ENCODE measurements at places on chromosomes 3 and 15.
A peak's percentile ranks its signal among the peaks of the same experiment; 100 is the strongest.

DNA sequence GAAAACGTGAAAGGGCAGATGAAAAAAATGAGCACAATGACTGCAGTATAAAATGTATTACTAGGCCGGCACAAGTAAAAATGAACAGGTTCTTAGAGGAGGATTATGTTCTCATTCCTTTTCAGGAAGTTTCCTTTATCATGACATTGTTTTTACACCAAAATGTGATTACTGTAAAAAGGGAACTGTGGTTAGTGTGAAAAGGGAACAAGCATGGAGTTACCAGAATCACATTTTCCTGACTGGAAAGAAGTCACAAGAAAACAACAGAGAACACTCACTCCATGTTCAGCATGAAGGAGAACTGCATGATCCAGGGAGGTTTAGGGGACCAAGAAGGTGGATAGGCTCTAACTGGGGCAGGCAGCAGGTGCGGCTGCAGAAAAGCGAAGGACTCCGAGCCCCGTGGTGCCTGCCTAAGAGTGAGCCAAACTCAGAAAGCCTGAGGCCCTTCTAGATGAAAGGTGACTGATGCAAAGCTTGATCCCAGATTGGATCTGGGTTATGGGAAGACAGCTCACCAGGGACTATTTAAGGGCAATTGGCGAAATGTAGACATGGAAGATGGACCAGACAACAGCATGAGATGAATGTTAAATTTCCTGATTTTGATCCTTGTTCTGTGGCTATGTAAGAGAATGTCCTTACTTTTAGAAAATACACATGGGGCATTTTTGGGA lies 77.3 kb downstream of the CCR1 start:
- no peak for DNase-seq

DNA sequence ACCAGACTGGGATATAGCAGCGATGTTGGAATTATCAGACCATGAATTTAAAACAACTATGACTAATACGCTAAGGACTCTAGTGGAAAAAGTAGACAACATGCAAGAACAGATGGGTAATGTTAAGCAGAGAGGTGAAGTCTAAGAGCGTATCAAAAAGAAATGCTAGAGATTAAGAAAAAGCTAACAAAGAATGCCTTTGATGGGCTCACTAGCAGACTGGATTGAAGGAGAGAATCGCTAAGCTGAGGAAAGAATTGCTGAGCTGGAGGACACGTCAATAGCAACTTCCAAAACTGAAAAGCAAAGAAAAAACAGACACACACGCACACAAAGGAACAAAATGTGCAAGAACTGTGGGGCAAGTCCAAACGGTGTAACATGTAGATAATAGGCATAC lies 20.0 kb upstream of the CMTM6 start:
- DNase-seq: no peak

DNA sequence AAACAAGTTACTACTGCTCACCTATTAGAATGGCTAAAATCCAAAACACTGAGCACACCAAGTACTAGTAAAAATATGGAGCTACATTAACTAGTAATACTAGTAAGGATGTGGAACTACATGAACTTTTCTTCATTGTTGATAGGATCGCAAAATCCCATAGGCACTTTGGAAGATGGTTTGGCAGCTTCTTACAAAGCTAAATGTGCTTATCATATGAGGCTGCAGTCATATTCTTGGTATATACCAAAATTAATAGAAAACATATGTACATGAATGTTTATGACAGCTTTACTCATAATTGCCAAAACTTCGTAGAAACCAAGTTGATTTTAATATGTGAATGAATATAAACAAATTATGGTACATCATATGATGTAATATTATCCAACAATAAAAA lies 366.8 kb upstream of the KCNMB2 start:
- no peak for DNase-seq

- peak; percentile 65 for DNase-seq
These were observed 19.7 kb downstream of the TMEM43 start for GRCh38 chr3:14144423-14145075.

- no peak for DNase-seq
These were observed 128.4 kb upstream of the LPP start for GRCh38 chr3:188025555-188025954.

DNA sequence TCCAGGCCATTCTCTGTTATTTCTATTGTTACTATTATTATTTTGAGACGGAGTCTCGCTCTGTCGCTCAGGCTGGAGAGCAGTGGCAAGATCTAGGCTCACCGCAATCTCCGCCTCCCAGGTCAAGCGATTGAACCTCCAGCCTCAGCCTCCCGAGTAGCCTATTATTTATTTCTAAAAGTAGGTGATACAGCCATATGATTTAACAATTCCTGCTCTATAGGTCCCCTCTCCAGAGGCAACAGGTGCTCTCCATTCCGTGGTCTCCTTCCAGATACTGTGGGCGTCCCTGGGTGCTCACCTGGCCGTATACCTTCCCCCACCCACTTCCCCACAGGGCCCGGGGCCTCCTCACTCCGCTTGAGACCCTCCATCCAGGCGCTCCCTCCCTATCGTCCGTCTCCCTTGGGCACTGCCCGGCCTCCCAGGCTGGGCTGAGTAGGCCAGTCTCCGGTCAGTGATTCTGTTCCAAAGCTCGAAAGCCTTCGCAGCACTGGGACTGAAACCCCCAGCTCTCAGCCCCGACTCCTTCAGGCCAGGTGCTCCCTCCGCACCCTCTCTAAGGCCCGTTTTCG lies 708 bp upstream of the PTPN23 start:
- DNase-seq: no peak

DNA sequence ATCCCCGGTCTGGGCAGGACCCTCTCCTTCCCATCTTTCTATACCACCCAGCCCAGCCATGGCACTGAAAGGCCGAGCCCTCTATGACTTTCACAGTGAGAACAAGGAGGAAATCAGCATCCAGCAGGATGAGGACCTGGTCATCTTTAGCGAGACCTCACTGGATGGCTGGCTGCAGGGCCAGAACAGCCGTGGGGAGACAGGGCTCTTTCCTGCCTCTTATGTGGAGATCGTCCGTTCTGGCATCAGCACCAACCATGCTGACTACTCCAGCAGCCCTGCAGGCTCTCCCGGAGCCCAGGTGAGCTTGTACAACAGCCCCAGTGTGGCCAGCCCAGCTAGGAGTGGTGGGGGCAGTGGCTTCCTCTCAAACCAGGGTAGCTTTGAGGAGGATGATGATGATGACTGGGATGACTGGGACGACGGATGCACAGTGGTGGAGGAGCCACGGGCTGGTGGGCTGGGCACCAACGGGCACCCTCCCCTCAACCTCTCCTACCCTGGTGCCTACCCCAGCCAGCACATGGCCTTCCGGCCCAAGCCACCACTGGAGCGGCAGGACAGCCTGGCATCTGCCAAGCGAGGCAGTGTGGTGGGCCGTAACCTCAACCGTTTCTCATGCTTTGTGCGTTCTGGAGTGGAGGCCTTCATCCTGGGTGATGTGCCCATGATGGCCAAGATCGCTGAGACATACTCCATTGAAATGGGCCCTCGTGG lies 1.5 kb downstream of the SNX33 start:
- no peak for DNase-seq

GRCh38 chr15:78663703-78664102 lies 22.7 kb upstream of the CHRNB4 start:
- DNase-seq: no peak

GRCh38 chr3:59319442-59319841 lies 269.6 kb upstream of the CFAP20DC start:
- no peak for DNase-seq

- DNase-seq: peak; percentile 22
These were observed 8.2 kb upstream of the GRIP2 start for GRCh38 chr3:14548321-14548729.

GRCh38 chr3:30578479-30578878 lies 27.9 kb upstream of the TGFBR2 start:
- no peak for DNase-seq

DNA sequence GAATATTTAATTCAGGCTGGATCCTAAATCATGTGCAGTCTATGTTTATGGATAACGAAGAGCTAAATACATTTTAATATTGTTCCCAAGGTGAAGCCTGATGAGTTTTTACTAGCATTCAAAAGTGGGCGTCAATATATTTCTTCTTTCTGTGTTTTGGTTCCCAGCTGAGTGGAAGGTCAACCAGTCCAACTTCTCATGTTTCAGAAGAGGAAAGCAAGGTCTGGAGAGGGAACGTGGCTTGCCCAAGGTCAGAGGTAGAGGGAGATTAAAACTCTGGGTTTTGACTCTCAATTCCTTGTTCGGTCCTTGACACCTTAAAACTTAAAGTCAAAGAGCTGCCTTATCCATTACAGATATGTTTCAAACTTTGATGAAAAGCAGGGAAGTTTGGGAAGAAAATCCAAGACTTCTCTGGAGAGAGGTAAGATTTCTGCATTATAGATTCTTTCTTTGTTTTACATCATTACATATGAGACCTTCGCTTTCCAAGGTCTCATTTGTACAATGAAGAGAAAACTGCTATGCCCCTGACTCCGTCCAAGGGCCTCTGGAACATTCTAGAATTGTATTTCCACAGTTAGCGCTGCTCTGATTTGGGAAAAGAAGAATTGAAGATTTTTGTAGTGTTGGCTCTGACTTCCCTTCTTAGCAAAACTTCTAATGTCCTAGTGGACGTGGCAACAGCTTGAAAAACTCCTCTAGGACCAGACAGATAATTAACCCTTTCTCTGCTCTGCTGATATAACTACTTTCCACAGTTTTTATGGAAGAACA lies 57.7 kb upstream of the HES1 start:
- no peak for DNase-seq

- DNase-seq: no peak
These were observed 91.1 kb upstream of the RNF7 start for GRCh38 chr3:141646760-141647561.

DNA sequence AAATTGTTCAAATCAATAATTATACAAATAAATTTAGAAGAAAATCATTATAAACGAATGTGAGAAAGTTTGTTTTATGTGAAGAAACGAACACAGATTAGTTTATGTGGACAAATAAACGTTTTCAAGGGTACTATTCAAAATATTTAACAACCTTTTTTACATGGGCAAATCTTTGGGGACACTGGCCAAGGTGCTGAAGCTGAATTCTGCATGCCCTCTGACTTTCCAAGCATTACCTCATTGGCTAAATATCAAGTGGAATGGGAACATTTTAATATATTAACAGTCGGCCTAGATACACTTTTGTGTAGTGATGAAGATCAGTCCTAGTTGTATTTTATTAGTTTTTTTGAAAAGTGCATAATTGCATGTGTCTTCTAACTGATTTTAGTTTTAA lies 636.4 kb upstream of the DPPA4 start:
- no peak for DNase-seq

DNA sequence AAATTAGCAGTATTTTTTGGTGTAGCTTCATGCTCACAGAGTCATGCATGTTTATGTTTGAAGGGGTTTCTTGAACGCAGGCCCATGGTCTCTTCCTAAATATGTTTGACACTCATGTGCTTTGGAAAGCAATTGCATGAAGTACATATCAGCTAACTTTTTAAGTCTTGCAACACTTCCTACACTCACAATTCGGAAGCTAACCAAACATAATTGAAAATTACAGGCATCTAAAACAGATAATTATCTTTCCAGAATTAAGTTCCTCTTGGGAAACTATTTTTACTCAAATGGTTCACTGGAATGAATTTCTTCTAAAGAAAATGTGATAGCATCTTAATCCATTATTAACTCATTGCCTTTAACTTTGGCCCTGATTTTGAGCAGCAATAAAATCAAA lies 438.9 kb downstream of the RAP2B start:
- DNase-seq: no peak

DNA sequence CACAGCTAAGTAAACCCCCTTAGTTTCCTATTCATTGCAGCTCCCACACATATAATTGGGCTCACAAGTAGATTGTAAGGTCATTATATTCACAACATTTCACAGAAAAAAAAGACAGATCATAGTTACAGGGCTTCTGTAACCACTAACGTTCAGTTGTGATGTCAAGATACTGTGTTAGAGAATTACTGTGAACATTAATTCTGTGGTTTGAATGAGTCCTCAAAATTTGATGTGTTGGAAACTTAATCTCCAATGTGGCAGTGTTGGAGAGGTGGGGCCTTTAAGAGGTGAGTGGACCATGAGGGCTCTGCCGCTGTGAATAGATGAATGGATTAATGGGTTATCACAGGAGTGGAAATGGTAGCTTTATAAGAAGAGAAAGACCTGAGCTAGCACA lies 21.3 kb downstream of the GRK7 start:
- DNase-seq: no peak

DNA sequence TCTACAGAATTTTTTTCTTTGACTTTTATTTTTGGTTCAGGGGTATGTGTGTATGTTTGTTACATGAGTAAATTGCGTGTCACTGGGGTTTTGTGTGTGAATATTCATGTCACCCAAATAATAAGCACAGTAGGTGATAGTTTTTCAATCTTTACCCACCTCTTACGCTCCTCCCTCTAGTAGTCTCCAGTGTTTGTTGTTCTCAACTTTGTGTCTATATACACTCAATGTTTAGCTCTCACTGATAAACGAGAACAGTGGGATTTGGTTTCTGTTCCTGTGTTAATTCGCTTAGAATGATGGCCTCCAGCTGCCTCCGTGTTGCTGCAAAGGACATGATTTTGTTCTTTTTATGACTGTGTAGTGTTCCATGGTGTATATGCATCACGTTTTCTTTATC lies 54.4 kb downstream of the MEF2A start:
- DNase-seq: no peak

- no peak for DNase-seq
These were observed 78.0 kb upstream of the RARB start for GRCh38 chr3:25349828-25350724.

DNA sequence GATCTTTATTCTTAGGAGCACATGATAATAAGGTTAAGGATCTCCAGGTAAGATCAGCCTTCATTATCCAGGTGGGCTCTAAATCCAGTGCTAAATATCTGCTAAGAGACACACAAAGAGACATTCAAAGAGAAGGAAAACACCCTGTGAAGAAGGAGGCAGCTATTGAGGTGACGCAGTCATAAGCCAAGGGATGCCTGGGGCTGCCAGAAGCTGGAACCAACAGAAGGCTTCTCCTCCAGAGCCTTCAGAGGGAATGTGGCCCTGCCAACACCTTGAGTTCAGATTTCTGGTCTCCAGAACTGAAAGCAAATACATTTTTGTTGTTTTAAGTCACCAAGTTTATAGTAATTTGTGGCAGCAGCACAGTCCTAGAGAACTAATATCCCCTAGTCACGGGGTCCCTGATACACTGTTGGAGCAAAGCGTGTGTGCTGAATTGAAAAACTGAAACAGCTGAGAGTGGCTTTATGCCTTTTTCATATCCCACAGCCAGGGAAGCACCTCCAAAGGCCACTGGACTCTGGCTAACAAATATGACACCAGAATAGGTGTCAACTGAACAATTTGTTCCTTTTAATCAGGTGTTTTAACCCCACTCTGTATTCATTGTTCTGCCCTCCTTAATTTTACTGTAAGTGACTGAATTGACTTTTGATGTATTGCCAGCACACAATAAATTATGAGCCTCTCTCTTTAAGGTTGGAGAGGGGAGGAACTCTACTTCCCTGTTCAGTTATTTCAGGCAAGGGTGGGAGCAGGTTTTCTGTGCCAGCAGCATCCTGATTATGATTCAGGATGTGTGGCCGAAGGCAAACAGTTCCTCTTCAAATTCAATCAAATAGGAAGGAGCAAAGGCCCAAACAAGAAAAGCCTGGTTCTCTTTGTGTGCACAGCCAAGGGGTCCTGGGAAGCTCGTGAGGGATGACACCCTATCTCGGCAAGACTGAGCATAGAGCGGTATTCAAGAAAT lies 151.8 kb upstream of the HES1 start:
- DNase-seq: no peak
